Foreskin keratinocyte (primary cell): ENCODE measurements at places on chromosomes 4 and X. TPM values are rescaled to one million over a fixed set of nuclear protein-coding genes. Genes with fewer than 3 reads are reported as not detected.

GRCh38 chr4:24482871-24483270 is 101.5 kb downstream of the DHX15 start:
- DNase-seq = no peak

DNA sequence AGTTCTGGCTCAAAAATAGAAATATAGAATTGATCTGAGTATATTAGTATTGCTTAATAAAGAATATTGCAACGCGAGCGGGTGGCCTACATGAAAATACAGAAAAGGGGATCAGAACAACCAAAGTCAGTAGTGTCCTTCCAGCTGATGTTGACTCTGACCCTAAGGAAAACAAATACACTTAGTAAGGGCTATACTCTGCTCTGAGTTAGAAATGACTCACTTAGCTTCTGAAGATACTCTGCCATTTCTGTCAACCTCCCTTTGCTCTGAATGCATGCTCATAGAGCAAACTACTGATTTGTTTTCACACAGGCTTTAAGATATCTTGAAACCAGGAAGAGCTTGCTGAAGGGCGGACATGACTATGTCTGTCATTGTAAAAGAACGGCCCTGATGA is 22.6 kb upstream of the NMU start:
- no peak for DNase-seq

GRCh38 chr4:52755426-52755825 is 4.2 kb upstream of the ERVMER34-1 start:
- DNase-seq = no peak

KIT gene
- not detected in 2 replicates for total RNA-seq

ETNPPL gene
- total RNA-seq = not detected in 2 replicates
